ENCODE measurements at places on chromosomes 6 and 20. TPM values are rescaled to one million over a fixed set of nuclear protein-coding genes. Genes with fewer than 3 reads are reported as not detected.

Gene PTCRA
- total RNA-seq = not detected

Gene FILIP1
- not detected for total RNA-seq

Gene SCUBE3
- total RNA-seq = 0.07 TPM

Gene SLC4A11
- total RNA-seq = 3.5 TPM

Gene LINC00237
- not detected for total RNA-seq

Gene AURKA
- total RNA-seq = 49.2 TPM

Gene WFDC12
- not detected for total RNA-seq

Gene ENTPD6
- 47.0 TPM for total RNA-seq

Gene SLC22A2
- total RNA-seq = not detected

GRCh38 chr6:90021711-90022110 lies 127.4 kb downstream of the GJA10 start:
- no peak for DNase-seq

- no peak for DNase-seq
Measured at GRCh38 chr6:91106083-91106482, 519.2 kb upstream of the MAP3K7 start.

DNA sequence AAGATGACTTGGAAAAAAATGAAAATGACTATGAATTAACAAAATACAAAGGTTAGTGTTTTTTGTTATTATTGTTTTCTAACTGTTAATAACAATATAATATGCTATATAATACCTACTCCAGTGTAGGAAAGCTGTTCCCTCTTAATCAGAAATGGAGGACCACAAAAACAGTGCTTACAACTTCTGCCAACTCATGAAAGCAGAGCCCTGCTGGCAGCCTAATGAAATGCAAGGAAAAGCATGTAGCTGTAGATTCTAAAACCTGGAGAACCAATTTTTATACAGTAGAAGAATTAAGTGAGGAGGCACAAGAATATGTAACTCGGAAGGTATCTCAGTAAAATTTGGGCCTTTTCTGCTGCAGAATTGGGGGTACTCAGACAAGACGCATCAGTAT lies 29.4 kb downstream of the PHIP start:
- DNase-seq = no peak

DNA sequence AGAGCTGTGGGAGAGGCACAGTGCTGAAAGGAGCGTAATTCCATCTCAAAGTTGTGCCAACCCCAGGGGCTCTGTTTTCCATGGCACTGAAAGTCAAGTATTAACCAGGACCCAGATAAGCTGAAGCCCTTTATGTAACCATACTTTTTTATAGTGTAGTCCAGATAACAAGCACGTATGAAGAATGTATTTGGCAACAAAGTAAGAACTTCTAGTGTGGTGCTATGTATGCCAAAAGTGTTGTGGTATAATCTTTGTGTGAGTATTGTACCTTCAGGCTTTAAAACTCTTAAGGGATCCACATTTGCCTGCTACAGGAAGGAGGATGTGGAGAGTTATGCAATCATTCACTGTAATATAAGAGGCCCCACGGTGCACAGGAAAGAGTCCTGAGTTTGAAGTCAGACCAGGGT lies 129.4 kb downstream of the IBTK start:
- no peak for DNase-seq

- DNase-seq = no peak
Measured at GRCh38 chr6:68343901-68344300, 291.2 kb upstream of the ADGRB3 start.

- DNase-seq = no peak
Measured at GRCh38 chr6:159075506-159076228, 30.9 kb upstream of the TAGAP start.

DNA sequence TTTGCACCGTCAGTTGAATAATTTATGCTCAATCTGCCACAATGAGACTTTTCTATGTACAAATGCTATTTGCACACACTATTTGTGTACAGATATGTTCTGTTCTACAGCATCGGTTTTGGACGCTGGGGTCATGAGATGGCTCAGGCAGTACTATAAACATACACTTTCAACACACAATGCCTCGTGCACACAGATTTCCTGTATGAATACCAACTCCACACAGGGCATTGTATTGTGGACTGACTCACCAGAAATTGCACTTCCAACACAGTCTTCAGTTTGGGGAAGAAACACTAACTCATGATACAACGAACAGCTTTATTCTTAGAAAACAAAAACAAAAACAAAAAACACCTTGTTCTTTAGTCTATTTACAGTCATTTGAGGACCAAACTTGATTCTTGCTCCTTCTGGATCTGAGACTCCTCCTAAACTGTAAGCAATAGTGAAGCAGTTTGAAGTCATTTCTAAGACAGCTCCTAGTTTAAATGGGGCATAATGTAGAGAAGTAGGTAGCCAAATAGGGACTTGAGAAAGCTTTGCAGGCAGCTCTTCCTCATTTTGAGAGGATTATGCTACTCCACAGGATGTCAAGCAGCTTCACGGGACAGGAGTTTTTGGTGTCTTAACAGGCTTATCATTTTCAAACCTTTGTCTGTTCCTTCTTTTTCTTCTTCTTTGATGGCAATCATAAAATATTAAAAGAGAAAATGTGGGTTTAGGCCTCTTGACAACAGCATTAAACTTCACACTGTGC lies 33.7 kb downstream of the GJA10 start:
- no peak for DNase-seq

DNA sequence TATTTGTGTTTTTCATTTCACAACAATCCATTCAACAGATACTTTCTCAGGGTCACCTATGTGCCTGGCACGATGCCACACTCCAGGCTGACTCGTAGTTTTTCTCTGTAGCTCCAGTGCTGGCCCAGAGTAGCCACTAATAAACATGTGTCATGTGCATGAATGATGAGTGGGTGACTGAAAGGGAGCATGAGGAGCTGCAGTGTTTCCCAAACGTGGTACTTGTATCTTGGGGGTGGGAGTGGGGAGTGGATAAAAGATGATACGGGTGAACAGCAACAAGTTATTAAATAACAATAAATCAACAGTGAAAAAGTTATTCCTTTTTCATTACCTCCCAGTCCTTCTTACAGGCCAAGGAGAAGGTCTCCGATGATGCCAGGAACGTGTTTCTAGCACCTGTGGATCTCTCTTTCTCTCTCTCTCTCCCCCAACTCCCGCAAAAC lies 17.1 kb downstream of the SRXN1 start:
- DNase-seq = no peak

- DNase-seq = no peak
Measured at GRCh38 chr20:13336308-13337089, 115.4 kb downstream of the ISM1 start.

DNA sequence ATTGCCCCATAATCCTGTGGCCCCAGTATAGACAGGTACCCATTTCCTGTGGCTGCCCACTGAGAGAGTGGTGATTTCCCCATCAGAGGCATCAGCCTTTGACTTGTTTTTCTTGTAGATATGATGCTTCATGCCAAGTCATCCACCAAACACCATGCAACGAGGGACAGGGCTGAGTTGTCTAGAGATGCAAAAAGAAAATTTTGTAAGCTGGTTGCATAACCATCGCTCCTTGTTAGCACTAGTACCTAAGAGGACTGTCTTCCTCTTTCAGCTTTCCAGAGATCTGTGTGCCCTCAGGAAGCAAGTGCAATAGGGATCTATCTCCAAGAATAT lies 166.8 kb downstream of the BCAS1 start:
- no peak for DNase-seq

DNA sequence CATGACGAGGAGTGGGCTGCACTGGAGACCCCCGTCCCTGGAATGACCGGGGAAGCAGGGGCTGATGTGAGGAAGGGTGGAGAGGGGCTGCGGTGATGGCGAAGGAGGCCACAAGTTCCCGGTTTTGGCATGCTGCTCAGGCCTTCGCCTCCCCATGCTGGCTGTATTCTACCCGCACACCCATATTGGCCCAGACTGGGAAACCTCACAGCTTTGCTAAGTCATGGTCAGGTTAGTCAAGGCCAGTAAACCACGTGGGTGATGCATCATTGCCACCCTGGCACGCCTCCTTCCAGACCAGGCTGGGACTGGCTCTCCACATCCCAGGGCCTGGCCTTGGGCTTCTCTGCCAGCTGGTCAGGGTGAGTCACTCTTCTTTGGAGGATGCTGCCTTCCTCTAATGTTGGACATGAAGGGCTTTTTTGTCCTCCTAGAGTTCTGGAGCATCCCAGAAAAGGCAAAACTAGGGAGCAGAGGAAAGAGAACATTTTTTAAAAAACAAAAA lies 53.8 kb downstream of the PCNA start:
- DNase-seq = no peak

DNA sequence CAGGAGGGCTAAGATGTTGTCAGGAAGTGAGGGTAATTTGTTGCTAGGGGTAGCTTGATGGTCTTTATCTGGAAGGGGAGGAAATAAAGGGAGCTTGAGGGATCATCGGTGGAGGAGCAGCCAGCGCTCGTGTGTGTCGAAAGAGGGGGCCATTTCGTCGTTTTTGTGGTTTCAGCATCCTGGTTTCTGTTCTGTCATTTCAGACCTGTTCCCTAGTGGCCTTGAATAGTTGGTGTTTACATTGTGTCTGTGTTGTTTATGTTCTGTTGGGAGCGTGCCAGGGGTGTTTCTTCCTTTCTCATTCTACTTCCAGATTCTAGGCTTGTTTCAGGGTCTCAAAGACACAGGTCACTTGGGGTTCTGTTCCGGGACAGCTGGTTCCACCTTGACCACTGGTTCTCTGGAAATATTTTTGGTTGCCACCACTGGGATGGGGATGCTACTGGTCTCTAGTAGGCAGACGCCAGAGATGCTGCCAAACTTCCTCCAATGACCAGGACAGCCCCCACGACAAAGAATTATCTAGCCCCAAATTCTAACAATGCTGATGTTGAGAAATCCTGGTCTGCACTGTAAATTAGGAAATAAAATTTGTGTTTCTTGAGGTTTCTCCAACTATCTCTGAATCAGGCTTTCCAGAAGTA lies 113.9 kb upstream of the NAA20 start:
- no peak for DNase-seq

- DNase-seq = no peak
Measured at GRCh38 chr20:57803508-57804005, 93.7 kb upstream of the PMEPA1 start.

DNA sequence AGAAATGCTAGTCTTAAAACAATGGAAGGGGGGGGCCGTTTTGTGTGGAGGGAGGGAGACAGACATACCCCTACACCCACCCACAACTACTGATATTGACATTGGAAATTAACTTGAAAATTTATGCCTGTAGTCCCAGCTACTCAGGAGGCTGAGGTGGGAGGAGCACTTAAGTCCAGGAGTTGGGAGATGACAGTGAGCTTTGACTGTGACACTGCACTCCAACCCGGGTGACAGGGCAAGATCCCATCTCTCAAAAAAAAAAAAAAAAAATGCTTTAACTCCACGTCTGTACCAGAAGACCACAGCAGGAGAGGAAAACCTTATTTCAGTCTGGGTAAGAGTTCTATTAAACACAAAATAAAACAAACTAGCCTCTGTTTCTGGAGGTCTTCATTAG lies 2.2 kb downstream of the TBC1D20 start:
- DNase-seq = no peak

GRCh38 chr20:39630215-39630908 lies 668.2 kb downstream of the DHX35 start:
- DNase-seq = no peak

- DNase-seq = no peak
Measured at GRCh38 chr6:127117979-127118297, 533 bp upstream of the RSPO3 start.

- no peak for DNase-seq
Measured at GRCh38 chr6:52457096-52457495, 37.0 kb downstream of the EFHC1 start.

DNA sequence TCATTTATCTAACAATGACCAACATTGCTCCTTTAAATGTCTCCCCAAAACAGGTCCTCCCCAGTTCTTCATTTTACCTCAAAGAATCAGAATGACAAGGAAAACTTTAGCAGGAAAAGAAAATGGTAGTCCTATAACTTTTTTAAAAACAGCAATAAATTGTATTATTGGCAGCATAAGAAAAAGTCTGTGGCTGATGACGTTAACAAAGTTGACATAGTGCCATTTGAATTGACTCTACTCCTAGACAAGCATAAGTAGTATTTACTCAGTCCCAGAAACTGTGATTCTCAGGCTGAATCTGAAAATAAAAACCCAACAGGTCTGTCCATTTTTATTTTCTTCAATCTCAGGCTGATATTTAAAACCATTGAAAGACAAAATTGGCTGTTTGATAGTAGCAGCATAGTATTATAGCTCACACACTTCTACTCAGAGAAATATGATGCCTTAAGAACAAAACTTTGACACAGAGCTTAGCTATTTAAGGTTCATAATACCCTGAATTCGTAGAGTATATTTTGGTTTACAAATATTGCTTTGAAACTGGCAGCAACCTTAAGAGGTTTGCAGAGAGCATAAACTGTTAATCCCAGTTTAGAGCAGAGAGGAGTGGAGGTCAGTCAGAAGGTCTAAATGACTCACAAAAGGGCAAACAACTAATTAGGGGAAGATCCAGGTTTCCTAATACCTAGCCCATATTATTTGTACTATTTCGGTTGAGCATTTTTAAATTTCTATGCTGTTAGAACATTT lies 35.0 kb upstream of the TENT5A start:
- DNase-seq = no peak

DNA sequence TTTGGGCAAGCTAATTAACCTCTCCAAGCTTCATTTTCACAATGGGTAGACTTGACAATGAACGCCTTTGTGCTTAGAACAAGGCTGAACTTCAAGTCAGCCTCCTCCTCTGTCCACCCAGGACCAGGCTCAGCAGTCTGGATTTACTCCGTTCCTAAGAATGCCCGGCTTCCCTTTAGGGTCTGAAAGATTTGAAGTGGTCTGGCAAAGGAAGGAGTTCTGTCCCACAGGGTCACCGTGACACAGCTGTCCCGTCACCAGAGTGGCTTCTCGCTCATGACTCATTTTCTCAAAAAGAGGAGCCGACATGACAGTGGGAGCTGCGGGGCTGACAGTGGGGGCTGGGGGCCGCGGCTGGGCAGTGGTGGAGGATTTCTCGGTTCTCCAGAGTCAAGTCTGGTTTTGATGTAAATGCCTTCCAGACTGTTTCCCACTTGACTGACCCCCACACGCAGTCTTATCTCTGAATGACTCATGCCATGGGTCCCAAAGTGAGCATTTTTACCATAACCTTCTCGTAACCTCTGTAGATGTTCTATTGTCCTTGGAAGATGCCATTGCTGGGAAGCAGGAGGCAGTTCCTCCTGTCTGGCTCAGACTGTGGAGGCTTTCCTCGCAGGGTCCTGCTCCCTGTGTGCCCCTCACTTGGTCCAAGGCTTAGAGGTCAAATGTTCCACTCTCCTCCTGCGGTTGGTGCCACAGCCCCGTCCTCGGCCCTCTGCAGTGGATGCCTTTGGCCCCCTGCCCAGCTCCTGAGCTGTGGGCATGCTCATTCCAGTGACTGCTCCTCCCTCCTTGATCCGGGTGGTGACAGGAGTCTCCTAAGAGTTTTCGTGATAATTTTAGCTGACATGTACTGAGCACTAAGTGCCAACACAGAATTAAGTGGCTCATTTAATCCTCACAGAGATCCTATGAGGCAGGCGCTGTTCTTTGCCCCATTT lies 253.1 kb downstream of the FNDC1 start:
- DNase-seq = no peak

- DNase-seq = no peak
Measured at GRCh38 chr6:108518714-108519576, 41.8 kb upstream of the FOXO3 start.

Measured in CD8-positive, alpha-beta memory T cell (primary cell).